ENCODE measurements at places on chromosomes 3 and 15.

DNA sequence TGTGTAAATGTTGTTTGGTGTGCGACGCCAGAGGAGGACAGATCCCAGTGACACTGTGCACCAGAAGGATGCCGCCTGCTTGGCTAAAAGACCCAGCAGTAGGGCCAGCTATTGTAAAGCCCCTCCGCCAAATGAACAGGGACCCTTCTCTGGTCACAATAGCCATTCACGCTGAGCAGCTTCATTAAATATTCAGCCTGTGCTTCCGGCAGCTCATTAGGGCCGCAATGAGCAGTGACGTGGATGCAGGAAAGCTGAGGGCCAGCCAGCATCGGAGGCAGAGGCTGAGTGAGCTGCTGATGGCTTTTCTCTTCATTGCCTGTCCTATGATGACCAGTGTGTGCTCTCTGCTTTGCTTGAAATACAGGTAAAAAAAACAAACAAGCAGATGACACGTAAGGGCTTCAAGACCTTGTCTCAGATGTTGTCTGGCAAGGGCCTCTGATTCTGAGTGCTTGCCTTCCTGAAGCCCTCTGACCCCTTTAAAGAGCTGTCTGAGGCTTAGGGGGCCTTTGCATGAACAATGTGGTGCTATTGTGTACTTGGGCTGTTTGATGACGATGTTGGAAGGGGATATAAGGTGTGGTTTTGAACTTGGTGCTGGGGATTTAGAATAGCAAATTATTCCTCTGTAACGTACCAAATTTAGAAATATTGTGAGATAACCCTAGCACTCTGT is 130.4 kb downstream of the FEZF2 start:
- no peak for DNase-seq

DNA sequence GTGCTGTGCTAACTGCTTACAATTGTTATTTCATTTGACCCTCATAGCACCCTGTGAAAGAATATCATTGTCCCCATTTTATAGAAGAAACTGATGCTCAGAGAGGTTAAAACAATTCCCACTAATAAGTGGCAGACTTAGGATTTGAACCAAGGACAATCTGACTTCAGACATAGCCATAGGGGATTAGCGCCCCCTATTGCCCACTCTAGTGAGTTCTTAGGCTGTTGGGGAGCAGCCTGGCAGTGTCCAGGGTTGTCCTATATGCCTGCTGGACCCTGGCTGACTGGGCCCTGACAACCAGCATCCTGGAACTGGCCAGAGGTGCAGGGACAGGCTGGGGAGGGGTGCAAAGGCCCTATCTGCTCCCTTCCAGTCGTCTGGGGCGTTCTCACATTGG is 15.4 kb downstream of the DPH3 start:
- peak; percentile 25 for DNase-seq

DNA sequence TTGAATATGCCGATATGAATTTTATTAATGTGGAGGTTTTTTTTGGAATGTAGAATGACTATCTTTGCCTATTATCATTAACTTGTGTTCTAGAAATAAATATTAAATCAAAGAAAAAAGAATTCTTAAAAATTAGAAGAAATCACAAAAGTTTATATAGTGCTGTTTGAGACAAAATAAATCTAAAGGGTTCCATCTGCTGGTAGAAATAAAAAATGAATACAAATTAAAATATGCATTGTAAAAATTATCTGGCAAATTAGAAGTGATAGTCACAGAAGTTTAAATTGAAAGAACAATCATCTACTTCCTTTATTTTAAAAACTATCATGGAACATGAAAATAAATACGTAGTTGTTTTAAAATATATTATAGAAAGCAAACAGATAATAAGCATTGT is 22.7 kb upstream of the ZBTB20 start:
- no peak for DNase-seq

- no peak for DNase-seq
Observed at GRCh38 chr3:55406696-55407425, 80.2 kb downstream of the WNT5A start.

- DNase-seq: no peak
Observed at GRCh38 chr15:53534105-53534839, 225.2 kb downstream of the WDR72 start.

DNA sequence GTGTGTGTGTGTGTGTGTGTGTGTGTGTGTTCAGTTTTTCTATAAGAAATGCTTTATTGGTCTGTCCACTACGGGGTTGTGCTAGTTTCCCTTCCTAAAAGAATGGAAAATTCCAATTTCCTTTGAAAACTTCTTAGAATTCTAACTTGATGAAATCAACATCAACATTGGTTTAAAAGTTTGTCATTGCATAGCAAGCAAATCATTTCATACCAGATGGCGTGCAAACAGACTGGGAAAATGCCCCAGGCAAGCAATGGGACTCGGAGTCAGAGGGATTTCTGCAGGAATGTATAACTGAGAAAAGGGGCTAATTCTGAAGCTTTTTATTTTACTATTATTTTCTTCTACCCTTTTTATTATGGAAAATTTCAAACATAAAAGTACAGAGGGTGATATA is 13.1 kb upstream of the DYNC1LI1 start:
- peak; percentile 61 for DNase-seq

DNA sequence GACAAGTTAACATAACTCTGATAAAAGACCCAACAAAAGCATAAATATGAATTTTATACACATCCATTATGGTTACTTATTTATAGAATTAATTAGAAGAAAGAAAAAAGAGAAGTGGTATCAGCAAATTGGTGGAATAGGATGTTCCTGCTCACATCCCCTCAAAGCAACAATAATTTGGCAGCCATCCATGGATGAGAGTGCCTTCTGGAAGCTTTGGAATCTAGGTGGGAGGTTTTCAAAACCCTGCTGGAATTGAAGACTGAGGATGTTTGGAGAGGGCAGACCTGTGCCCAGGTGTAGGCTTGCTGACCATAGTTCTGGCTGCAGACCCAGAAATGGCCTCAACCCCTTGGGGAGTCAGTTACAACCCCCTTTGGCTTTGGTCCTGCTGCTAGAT is 91.2 kb downstream of the EDEM1 start:
- DNase-seq: no peak

- DNase-seq: no peak
Observed at GRCh38 chr3:111774622-111775021, 84.4 kb upstream of the PHLDB2 start.

GRCh38 chr3:60169755-60170154 is 1081.5 kb downstream of the FHIT start:
- DNase-seq: no peak

Measured in AG08396 (cell line).